ENCODE measurements at places on chromosomes 11 and 22.
A peak's percentile ranks its signal among the peaks of the same experiment; 100 is the strongest.

- DNase-seq, result peak; percentile 27
These were observed 456 bp downstream of the AAMDC start for GRCh38 chr11:77821349-77821851.

DNA sequence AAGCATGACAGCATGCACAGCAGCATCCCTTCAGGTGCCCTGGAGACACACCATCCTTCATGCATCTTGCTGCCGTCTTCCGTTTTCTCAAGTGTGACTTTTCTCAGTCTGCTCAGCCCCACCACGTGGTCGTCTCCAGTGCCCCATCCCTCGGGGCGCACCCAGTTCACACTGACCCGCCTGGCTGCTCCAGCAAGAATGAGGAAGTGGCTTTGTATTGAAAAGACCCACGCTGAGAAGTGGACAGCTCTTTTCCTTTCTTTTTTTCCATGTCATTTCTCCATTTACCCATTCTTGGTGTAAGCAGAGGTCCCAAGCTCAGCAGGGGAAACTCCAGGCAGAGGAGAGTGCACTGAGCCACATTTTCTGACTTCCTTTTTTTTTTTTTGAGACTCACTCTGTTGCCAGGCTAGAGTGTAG is 14.5 kb downstream of the SERPINH1 start:
- DNase-seq, result no peak

DNA sequence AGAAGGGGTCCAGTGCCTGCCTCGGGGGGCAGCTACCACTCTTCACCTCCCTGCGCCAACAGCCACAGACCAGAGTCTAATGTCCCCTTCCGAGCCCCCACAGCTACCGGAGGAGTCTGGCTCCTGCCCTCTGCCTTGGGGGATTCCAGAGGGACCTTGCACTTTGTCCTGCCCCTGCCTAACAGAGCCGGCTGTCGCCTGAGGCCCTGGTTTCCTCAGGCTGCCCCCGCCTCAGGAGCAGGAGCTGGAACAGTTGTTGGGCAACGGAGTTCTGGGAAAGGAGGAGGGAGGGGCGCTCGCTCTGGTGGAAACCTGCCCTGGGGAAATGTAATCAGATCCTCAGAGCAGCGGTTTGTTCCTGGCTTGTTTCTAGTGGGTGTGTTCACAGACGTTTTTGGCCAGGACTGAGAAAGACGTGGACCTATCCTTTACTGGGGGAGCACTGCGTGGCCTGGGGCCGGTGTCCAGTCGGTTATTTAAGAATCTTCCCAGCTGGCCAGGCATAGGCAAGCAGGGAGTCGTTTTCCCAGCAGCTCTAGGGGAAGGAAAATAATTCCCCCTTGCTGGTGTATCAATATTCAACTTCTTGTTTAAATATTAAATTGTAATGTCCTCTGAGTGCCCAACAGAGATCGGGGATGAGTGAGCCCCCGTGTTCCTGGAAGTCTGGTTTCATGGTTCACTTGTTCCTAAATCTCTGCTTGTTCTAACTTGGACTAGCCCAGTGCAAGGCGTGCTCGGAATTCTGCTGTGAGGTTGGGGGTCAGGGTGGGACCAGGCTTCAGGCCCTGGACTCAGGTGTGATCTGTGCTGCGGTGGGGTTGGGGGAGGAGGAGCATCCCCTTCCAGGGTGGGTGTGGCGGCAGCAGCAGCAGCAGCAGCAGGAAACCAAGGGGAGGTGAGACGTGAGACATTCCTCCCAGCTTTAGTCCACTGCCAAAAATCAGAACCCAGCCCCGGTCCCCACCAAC is 32.1 kb downstream of the A4GALT start:
- DNase-seq, result peak; percentile 52

DNA sequence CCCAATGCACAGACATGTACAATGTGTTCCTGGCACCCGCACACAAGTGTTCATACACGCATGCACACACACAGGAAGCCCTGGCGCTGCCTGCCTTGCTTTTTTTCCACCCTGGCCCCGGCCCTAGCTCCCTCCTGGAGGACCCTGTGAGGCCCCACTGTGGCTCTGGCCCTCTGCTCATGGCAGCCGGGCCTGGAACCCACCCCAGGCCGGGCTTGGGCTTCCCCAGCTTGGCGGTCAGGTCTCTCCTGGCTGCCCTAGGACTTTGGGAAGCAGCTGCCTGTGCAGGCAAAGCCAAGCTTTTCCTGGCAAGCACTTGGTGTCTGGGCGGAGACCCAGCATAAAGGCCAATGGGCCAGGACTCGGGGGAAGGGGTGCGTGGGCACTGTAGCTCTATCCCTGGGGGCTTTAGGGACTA is 30.5 kb downstream of the CD82 start:
- DNase-seq, result no peak

- DNase-seq, result no peak
These were observed 160.0 kb downstream of the NAV2 start for GRCh38 chr11:19872512-19873145.

DNA sequence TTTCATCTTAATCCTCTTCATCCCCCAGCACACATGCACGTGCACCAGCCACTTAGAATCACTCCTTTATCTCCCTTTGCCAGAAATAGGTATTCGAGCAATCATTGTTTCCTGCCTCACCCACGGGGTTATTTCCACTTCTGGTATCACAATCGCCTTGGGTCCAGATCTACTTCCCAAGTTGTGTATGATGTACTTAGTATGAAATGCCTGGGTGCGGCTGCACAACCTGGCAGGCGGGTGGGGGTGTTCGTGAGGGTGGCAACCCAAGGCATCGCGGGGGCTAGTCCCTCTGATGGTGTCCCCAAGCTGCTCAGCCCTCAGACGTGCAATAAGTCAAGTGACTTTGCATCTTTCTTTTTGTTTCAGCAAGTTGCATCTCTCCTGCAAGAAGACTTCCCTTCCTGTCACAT is 475.6 kb downstream of the MIAT start:
- DNase-seq, result no peak

DNA sequence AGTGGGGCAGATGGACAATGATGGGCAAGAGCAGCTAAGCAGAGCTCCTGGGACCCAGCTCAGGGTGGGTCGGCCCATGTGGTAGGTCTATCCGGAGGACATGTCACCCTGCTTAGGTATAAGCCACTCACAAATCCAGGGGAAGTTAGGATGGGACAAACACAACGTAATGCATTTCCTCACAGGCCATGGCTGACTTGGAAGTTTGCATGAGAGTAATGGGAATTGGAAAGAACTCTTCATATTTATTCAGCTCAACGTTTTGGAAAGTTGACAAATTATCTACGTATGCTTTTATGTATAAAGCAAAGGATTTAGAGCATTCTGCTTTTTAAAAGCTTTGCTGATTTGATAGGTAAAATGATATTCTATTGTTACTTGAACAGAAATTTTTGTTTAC is 74.9 kb downstream of the SMCO4 start:
- peak; percentile 50 for DNase-seq

GRCh38 chr11:71408826-71409225 is 39.4 kb downstream of the DHCR7 start:
- no peak for DNase-seq

GRCh38 chr11:34916843-34917770 is 689 bp downstream of the PDHX start:
- no peak for DNase-seq

GRCh38 chr22:27776650-27776958 is 25.0 kb downstream of the MN1 start:
- DNase-seq, result no peak

DNA sequence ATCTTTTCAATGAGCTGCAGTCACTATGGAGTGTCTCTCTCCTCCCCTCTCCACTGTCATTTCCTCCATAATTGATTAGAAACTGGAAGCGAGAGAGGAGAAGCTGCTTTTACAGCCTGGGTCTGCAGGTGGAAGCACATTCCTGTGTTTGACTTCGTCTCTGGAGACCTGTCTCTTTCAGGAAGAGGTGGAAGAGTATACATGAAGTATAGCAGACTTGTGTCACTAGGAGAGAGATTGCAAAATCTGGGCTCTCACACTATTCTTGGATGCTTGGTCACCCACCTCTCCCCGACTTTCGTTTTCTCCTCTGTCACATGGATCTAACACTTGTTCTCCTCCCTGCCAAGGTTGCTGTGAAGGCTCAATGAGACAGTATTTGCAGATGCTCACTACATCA is 323.3 kb downstream of the NTM start:
- DNase-seq, result no peak

GRCh38 chr11:108975641-108976071 is 310.8 kb downstream of the DDX10 start:
- DNase-seq, result peak; percentile 61

DNA sequence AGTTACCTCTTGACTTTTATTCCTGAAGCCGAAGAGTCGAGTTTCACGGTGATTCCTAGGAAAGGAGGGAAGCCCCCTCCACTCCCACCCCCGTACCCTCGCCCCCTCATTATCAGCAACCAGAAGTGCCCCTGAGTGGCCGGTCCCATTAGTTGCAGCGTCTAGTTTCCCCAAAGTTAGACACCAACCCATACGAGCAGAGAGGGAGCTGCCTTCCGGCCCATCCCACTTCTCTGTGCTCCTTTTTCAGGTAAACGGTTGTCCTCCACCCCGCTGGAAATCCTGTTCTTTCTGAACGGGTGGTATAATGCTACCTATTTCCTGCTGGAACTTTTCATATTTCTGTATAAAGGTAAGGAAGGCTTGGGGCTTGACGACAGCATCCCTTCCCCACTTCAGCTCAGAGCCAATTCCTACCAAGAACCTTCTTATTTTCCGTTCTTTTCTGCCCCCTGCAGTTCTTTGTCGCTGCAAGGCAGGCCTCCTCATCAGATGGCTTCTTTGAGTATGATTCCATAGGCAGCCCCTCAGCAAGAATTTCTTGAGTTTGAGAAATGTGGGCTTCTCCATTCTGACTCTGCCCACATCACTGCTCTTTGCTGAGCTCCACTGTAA is 701 bp downstream of the TMEM216 start:
- no peak for DNase-seq

- DNase-seq, result peak; percentile 89
These were observed 203.7 kb downstream of the NELL1 start for GRCh38 chr11:20873054-20873453.

DNA sequence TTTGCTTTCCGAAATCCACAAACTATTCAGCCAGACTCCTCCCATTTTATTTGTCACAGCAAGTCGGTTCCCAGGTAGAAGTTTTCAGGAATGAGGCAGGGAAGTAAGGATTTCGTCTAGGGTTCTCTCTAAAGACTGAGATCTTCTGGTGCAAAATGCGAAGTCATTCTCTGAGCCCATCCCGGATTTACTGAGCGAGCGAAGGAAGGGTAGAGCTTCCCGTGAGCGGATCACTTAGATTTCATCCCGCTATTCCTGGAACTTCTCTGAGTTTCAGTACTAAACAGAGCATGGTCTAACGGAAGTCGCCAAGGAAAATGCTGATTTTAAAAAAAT is 3.1 kb upstream of the CALCA start:
- DNase-seq, result no peak

- no peak for DNase-seq
These were observed 6.9 kb downstream of the MOB2 start for GRCh38 chr11:1479678-1480118.

- no peak for DNase-seq
These were observed 44.1 kb upstream of the FIBIN start for GRCh38 chr11:26949846-26950245.

GRCh38 chr11:116861539-116861938 is 24.1 kb upstream of the APOA1 start:
- no peak for DNase-seq

- DNase-seq, result no peak
These were observed 5.8 kb downstream of the TP53I11 start for GRCh38 chr11:44944853-44945235.

GRCh38 chr11:72245263-72245816 is 1.4 kb upstream of the PHOX2A start:
- no peak for DNase-seq

DNA sequence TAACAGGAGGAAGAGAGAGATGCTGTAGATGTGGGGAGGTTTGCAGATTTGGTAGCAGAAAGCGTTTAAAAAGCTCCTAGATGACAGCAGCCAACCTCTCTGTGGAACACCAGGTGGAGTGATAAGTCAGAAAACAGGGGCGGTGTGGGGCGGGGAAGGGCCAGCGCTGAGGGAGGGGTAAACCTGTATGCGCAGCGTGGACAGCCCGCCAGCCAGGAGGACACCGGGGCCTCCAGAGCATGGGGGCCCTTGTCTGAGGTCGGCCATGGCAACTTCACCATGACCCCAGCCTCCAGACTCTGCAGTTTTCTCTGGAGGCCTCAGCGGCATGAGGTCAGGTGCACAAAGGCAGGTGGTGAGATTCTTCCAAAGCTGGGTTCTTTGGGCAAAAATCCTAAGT is 423.7 kb downstream of the BRD1 start:
- DNase-seq, result no peak

DNA sequence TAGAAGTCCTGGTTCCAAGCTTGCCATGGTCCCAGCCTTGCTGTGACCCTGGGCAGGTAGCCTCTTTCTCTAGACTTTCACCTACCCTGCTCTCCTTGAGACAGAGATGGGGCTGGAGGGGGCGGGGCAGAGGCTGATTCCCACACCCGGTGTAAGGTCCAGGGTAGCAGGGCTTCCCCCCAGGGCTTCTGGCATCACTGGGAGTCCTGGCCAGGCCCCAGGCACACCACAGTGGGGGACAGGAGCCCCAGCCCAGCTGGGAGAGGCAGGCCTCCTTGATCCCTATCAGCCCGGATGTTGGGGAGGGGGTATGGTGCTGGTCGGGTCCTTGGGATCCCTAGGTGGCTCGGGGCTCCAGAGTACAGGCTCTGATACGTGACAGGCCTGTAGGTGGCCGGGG is 1.7 kb upstream of the NUDT8 start:
- DNase-seq, result no peak

- DNase-seq, result no peak
These were observed 886 bp downstream of the PITPNM1 start for GRCh38 chr11:67504005-67504949.

DNA sequence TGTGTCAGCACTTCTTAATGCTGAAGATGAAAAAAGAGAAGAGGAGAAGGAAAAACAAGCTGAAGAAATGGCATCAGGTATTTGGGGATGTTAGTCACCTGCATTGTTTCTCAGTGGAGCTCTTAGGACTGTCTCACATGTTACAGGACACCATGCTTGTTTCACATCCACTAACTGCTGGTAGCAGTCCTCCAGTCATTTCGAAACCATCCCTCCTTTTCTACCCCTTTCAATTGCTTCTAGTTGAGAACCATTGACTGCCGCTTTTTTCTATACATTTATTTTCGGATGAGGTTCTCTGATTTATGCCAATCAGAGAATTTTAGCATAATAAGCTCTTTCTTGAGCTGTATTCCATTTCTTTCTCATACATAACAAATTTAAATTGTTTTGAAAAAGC is 21.5 kb downstream of the BIRC2 start:
- no peak for DNase-seq

- no peak for DNase-seq
These were observed 191.3 kb downstream of the KIF18A start for GRCh38 chr11:27916541-27917100.
